ENCODE measurements at places on chromosomes 5 and 9. TPM values are rescaled to one million over a fixed set of nuclear protein-coding genes. Genes with fewer than 3 reads are reported as not detected.

Gene RFX3
- 5.7 TPM for total RNA-seq

Gene MEF2C
- 9.9 TPM for total RNA-seq

Gene TLE1
- 12.9 TPM for total RNA-seq

Gene TMEFF1
- total RNA-seq: 2.2 TPM

Gene ZNF300
- 0.05 TPM for total RNA-seq

Gene FUT7
- not detected for total RNA-seq

Gene JAKMIP2
- total RNA-seq: not detected

Gene TNC
- 5.7 TPM for total RNA-seq

Gene SHLD3
- 3.3 TPM for total RNA-seq

Gene AFAP1L1
- total RNA-seq: 15.2 TPM

Data from Panc1 (cell line).